ENCODE measurements at places on chromosomes 16 and 17.

- DNase-seq = no peak
Measured at GRCh38 chr17:871751-872519, 89.8 kb downstream of the MRM3 start.

- peak; percentile 14 for DNase-seq
Measured at GRCh38 chr17:14699574-14700185, 398.8 kb downstream of the HS3ST3B1 start.

DNA sequence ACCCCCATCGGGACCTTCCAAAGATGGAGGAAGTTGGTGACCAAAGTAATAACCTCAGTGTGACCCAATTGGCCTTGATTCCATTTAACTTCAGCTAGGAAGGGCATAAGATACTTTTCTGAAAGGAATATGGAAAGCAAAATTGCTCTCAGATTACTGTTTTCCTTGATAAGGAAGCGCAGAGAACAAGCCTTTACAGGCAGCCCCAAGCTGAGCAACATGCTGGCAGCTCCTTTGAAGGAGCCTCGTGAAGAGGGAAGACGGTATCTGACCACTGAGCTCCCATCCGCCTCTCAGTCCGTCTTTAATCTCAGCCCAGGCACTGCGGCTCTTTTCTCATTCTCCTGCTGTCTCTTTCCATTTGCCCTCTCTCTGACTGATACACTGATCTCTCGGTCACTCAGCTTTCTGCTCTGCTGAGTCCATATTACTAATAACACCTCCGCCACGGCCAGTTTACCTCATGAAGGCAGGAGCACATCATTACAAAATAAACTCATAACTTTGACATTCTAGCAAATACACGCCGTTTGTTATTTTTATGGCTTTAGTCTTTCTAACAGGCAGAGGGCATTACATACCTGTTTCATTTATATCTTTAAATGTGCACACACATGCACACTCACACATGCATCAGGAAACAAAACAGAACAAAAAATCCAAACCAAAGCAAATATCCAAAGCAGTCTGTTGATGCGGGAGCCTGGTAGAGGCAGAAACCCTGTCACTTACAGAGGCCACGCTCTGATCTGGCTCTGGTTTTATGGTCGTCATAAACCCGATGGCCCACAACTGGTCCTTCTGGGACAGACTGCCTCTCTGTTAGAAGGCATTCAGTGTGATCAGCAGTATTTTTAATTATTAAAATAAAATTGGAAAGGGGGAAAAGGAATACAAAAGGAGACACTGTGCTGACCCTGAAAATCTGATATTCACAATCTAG, 183.2 kb downstream of the AATF start:
- DNase-seq = no peak

DNA sequence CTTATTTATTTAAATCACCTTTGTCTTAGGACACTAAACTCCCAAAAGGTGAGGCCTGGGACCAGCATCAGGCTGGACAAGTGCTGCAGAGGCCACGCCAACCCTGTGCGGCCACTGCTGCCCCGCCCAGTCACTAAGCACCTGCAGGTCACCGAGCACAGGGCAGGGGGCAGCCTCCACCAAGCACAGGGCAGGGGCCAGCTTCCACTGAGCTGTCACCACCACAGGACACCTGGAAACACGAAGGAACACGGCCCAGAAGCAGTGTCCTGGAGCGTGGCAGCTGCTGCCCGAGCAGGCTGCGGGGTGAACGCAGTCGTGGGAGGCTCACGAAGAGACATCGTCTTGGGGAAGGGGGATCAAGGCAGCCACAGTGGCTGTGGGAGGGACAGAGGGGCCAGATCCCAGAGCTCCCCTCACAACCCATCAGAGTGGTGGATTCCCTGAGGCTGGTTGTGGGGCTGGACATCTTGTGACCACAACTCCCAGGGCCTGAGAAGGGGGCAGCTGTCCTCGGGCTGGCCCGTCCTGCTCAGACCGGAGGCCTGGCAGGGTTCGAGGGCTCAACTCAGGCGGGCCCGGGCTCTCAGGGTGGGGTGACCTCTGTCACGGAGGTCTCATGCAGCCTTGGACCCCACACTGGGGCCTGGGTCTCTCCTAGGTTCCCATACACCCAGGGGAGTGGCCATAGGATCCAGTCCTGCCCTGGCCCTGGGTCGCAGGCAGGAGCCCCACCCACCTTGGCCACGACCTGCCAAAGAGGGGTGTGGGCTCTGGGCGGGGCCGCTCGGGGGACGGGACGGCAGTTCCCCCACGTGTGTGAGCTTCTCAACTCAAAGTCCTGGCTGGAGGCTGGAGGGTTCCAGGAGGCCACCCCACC, 18.7 kb downstream of the RAB40B start:
- DNase-seq = no peak

DNA sequence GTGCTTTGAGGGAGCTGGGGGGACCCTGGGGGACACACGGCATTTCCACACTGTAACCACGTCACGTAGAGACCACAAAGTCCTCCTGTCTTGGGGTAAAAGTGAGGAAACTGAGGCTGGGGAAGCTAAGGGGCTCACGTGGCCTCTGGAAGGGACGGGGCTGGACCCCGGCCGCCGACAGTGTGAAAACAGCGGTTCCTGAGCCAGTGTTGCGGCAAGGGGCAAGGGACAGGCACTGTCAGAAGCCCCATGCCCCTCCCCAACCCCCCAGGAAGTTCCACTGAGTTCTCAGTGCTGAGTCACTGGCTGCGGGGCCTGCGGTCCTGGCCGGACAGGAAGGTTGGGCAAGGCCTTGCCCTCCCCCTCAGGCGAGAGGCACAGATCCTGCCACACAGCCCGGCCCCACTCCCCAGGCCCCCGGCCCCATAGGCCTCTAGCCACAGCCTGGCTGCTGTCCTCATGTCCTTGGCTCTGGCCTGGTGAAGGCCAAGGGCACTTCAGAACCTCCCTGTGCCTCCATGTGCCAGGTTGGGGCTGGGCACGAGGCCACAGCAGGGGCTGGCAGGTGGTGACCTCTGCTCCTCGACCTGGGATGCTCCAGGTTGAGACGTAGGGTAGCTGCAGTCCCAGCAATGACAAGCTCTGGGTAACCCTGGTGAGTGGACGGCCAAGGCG, 5.0 kb upstream of the CCDC57 start:
- DNase-seq = no peak

GRCh38 chr17:58788199-58788598, 32.5 kb downstream of the PPM1E start:
- DNase-seq = no peak

DNA sequence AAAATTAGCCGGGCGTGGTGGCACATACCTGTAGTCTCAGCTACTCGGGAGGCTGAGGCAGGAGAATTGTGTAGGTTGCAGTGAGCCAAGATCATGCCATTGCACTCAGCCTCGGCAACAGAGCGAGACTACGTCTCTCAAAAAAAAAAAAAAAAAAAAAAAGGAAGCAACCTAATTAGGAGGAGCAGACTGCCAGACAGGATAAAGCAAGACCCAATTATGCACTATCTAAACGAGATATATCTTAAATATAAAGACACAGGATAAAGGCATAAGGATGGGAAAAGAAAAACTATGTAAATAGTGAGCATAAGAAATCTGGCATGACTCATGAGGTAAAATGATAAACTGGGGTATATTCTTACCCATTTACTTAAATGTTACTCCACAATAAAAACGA, 4.9 kb downstream of the TXNDC11 start:
- no peak for DNase-seq

DNA sequence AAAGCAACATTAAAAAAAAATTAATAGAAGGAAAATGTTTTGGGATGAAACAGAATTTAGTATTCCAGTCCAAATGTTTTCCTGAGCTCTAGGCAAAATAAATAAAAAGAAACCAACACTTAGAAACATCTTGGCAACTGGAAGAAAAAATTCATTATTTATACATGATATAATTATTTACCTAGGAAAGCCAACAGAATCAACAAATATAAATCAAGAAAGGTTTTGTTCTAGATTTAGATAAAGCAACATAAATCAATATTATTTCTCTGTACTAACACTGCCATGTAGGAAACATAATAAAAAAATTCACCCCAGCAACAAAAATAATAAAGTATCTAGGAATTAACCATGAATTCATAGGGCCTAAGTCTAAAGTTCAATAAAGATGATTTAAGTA, 167.4 kb downstream of the MYO1D start:
- DNase-seq = no peak

- DNase-seq = no peak
Measured at GRCh38 chr17:68431661-68432071, 25.6 kb downstream of the WIPI1 start.

DNA sequence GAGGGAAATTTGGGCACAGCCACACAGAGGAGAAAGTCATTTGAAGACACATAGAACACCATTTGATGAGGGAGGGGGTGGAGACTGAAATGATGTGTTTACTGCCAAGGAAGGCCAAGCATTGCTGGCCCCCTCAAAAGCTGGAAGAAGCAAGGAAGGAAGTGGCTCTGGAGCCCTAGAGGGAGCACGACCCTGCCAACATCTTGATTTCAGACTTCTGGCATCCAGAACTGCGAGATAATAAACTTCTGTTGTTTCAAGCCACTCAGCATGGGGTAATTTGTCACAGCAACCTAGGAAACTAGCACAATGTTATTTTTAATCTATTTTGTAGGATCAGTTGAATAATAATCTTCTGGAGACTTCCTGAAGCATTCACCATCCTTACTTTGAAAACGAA, 314.8 kb upstream of the GOT2 start:
- DNase-seq = no peak

GRCh38 chr16:17474572-17474971, 3.8 kb upstream of the XYLT1 start:
- no peak for DNase-seq

- no peak for DNase-seq
Measured at GRCh38 chr17:1173432-1174262, 6.1 kb downstream of the ABR start.

- no peak for DNase-seq
Measured at GRCh38 chr17:7048968-7049367, 5.1 kb upstream of the SLC16A11 start.

- no peak for DNase-seq
Measured at GRCh38 chr16:83400234-83400633, 407.5 kb upstream of the HSBP1 start.
